ENCODE measurements at places on chromosomes 4 and X.
A peak's percentile ranks its signal among the peaks of the same experiment; 100 is the strongest.

- peak; percentile 18 for DNase-seq
Measured at GRCh38 chrX:68568136-68568535, 69.3 kb downstream of the YIPF6 start.

- no peak for DNase-seq
Measured at GRCh38 chrX:6228720-6229119, at the start of gene NLGN4X. Gene NLGN4X (minus strand): TSS chrX:6228867. CDS start chrX:6151466, 77,401 bp downstream.

DNA sequence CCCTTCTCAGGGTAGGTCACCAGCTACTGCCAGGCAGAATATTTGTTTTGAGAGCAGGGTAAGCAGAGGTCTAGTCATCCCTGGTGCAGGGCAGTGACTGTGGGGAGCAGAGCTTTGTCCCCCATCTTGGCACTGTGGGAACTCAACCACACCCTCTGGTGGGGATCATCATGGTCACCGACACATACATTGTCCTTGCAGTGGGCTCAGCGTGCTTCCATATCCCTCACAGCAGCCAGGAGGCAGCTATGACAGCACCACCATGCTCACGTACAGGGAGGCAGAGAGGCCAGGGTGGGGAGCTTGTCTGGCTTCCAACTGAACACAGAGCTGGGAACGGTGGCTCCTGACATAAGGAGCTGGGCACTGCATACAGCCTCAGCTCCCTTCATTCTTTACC lies 102.3 kb downstream of the ENPP6 start:
- no peak for DNase-seq

- DNase-seq: no peak
Measured at GRCh38 chr4:159269956-159270355, 167.1 kb downstream of the RAPGEF2 start.

DNA sequence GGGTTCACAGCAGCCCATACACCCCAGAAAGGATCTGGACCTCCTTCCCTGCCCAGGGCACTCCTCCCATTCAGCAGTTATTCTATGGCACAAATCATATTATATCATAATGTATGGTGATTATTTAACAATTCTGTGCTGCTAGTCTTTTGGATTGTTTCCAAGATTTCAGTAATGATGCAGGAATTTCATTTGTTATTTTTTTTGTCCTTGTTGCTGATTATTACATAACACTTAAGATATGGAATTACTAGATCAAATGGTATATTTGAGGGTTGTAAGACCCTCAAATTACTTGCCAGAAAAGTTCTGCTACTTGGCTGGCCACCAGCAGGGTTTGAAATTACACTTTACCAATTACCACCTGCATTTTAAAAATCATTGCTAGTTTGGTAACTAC lies 36.4 kb downstream of the QDPR start:
- DNase-seq: no peak

GRCh38 chr4:135192751-135193535 lies 991.4 kb upstream of the PABPC4L start:
- no peak for DNase-seq
